Activated CD4-positive, alpha-beta memory T cell treated with anti-CD3 and anti-CD28 coated beads, Interleukin-2, amount 10 ng/mL, durations not matched to agents 7 days and 5 days (primary cell): ENCODE measurements at places on chromosomes 3 and 15. TPM values are rescaled to one million over a fixed set of nuclear protein-coding genes. Genes with fewer than 3 reads are reported as not detected.

DNA sequence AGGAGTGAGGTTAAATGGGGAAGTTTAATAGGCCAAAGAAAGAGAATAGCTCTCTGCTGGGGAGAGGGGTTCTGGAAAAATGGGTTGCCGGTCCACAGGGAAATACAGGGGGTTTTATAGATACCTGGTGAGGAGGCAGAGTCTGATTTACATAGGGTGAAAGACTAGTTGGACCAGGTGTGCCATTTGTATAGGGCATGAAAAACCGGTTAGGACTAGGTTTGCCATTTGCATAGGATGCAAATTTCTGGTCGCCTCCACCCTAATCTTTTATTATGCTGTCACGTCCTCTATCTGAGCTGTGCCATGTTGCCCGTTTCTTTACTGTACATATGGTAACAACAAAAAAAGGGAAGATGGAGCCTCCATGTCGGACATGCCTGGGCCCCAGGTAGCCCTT is 960.1 kb downstream of the FHIT start:
- no peaks in the 10 kb centered on the region for H3K36me3 ChIP-seq
- H3K27ac ChIP-seq: no peak overlapping the region
- H3K4me3 ChIP-seq: no peak overlapping the region
- no peaks in the 10 kb centered on the region for H3K27me3 ChIP-seq

- no peak for DNase-seq
- H3K4me3 ChIP-seq: no peak overlapping the region
- no peaks in the 10 kb centered on the region for H3K27me3 ChIP-seq
- no peaks in the 10 kb centered on the region for H3K4me1 ChIP-seq
- no peak overlapping the region for H3K27ac ChIP-seq
Measured at GRCh38 chr3:89533275-89533674, 425.9 kb downstream of the EPHA3 start.

DNA sequence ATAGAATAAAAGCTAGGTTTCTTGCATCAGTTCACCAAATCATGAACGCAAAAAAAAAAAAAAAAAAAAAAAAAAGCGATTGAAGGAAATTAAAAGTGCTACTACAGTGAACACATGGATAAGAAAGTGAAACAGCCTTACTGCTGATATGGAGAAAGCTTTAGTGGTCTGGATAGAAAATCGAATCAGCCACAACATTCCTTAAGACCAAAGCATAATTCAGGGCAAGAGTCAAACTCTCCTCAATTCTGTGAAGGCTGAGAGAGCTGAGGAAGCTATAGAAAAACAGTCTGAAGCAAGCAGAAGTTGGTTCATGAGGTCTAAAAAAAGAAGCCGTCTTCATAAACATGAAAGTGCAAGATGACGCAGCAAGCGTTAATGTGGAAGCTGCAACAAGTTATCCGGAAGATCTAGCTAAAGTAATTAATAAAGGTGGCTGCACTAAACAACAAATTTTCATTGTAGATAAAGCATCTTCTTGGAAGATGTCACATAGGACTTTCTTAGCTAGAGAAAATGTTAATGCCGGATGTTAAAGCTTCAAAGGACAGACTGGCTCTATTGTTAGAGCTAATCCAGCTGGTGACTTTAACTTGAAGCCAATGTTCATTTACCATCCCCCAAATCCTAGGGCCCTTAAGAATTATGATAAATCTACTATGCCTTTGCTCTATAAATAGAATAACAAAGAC is 19.2 kb downstream of the P3H2 start:
- no peak for DNase-seq
- H3K4me3 ChIP-seq: no peak overlapping the region
- H3K4me1 ChIP-seq: peaks cover 4% of the 10 kb centered on the region
- H3K36me3 ChIP-seq: no peaks in the 10 kb centered on the region
- peaks cover 6% of the 10 kb centered on the region for H3K27me3 ChIP-seq

DNA sequence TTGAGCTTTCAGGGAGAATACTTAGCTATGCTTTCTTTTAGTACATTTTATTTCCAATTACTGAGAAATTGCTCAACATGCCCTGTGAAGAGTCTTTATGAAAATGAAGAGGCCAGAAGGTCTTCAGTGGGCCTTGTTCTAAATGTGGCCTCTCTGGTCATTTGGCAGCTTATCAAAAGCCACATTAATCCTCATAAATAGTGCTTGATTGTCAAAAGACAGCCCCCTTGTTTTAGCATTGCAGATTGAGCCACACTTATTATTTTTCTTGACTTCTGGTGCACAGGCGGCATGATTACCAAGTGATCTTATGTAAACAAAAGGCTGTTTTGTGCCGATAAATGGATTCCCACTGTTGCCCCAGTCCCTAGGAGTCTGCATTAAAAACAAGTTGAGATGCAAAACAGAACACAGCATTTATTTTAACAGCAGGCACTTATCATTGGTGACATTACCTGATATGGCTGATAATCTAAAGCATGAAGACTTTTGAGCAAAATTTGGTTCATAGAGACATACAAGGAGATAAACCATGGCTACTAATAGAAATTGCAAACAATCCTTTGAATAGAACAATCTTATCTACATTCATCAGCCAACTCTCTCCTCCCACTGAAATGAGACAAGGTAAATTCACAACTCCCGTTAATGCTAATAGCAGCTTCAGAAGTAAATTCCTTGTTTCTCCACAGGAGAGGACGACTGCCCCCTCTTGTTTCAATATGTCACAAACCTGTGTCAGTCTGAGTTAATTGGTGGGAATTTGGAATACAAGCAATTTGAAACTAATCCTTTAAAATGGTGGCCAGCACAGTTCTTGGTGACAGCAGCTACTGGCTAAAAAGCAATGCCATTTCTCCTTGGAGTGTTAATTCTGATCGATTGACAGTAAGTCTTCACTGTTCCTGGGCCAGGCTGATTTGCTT is 194.3 kb downstream of the NSUN3 start:
- no peaks in the 10 kb centered on the region for H3K4me1 ChIP-seq
- peaks cover 2% of the 10 kb centered on the region for H3K27me3 ChIP-seq
- no peak overlapping the region for H3K27ac ChIP-seq
- H3K36me3 ChIP-seq: no peaks in the 10 kb centered on the region
- no peak overlapping the region for H3K4me3 ChIP-seq
- no peak for DNase-seq

The IGSF10 gene
- total RNA-seq: not detected

- H3K4me3 ChIP-seq: no peak overlapping the region
- peaks cover 8% of the 10 kb centered on the region for H3K36me3 ChIP-seq
- peaks cover 20% of the 10 kb centered on the region for H3K4me1 ChIP-seq
Measured at GRCh38 chr15:66359740-66360139, 3.3 kb upstream of the TIPIN start.

GRCh38 chr3:195441476-195441991 is 1.3 kb downstream of the ACAP2 start:
- peak overlapping the region; percentile 94 for H3K4me3 ChIP-seq
- H3K4me1 ChIP-seq: peaks cover 44% of the 10 kb centered on the region
- H3K36me3 ChIP-seq: peaks cover 8% of the 10 kb centered on the region
- no peaks in the 10 kb centered on the region for H3K27me3 ChIP-seq
- H3K27ac ChIP-seq: peak overlapping the region; percentile 92
- DNase-seq: no peak

GRCh38 chr15:80669663-80670273 is 25.3 kb upstream of the ABHD17C start:
- no peak overlapping the region for H3K4me3 ChIP-seq
- no peak for DNase-seq
- H3K36me3 ChIP-seq: no peaks in the 10 kb centered on the region
- peaks cover 12% of the 10 kb centered on the region for H3K27me3 ChIP-seq

The TMEM207 gene
- not detected for total RNA-seq
